ENCODE measurements at places on chromosomes 4 and X.

DNA sequence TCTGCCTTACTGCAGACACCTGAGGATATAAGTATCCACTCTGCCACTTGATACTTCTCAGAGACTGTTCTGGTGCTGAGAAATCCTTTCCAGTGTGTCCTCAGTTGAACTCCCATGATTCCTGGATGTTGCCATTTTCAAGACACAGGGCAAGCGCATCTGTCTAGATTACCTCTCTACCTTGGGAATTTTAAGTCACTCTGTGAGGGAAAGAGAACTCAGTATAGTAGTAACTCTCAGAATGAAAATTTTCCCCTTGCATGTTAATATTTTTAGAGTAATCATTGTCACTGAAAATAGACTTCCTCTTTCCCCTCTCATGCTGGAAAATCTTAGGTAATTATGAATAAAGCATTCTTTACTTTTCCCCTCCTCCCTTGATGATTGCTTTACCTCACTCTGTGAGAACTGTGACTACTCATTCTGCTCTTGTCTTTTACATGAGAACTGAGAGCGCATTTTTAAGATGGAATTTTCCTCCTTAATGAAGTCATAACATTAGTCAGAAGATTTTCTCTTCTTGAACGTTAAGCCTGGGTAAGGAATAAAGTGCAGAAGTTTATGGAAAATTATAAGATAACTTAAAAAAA is 45.0 kb downstream of the TET2 start:
- no peak for DNase-seq

DNA sequence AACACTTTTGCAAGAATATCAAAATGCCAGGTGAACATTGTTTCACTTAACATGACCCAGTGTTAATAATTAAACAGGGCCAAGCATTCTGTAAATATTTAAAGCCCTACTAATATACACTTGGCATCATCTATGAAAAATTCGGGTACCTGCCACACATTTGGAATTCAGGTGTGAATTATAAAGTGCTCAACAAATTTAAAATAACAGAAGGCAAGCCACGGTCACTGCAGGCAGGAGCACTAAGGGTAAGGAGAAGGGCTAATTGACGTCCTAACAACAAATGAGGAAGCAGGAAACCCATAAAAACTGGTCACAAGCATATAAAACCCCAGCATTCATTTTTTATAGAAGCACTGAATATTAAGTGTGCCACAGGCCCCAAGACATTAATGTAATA is 43.8 kb upstream of the CPEB2 start:
- DNase-seq: no peak

DNA sequence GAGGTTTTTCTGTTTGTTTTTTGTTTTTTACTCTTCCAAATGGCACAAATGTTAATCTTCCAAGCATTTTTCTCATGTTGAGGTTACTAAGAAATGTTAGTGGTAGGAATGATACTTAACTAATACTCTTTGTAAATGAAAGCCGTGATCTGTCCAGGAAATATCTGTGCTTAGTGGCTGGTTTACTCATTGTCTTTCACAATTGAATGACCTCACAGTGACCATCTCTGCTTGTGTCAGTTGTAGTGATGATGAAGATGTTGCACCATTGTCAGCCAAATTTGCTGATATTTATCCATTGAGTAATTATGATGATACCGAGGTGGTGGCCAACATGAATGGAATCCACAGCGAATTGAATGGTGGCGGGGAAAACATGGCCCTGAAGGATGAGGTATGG is 93.5 kb downstream of the TNIP2 start:
- peak; percentile 85 for DNase-seq

GRCh38 chrX:111662292-111662691 is 18.7 kb upstream of the ALG13 start:
- no peak for DNase-seq

GRCh38 chrX:103376118-103376978 is at the start of gene BEX3:
Gene BEX3, plus strand, starts transcription at chrX:103376538. Its CDS starts 984 bp downstream, at chrX:103377522.
- no peak for DNase-seq

DNA sequence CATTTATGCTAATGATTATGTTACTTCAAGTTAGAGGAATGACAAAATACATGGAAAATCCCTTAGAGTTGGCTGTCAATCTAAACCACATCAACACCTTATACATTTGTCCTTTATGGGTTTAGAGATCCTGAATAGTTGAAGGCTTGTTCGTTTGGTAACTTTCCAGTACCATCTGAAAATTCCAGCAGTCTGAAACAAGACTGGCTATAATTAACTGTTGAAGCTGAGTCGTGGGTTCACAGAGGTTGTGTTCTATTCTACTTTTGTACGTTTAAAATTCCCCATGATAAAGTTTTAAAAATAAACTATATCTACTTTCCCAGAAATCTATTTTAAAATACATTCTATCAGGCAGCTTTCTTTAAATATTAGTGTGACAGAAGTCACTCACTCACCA is 73.0 kb downstream of the USP46 start:
- DNase-seq: no peak

DNA sequence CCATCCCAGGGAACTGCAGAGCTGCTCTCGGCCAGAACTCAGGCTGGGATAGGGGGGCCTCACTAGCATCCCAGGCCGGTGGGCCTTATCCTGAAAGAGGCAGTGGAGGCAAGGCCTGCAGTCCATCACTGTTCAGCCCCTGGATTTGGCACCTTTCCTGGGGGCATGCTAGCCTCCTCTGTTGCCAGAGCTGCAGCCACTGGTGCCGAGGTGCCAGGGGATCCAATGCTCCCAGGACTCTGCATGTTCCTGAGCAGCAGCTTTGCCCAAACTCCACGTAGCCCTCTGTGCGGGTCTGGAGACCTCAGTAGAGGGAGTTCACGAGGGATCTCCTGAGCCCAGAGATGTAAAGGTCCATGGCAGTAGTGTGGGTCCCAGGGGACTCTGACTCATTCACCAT is 551.7 kb upstream of the AMOT start:
- no peak for DNase-seq

- no peak for DNase-seq
Measured at GRCh38 chr4:113763029-113763285, 1.4 kb upstream of the CAMK2D start.

- DNase-seq: no peak
Measured at GRCh38 chr4:126560794-126561193, 1072.0 kb upstream of the INTU start.

- no peak for DNase-seq
Measured at GRCh38 chrX:10190367-10190766, 33.6 kb downstream of the CLCN4 start.
